ENCODE measurements at places on chromosomes 2 and 18. TPM values are rescaled to one million over a fixed set of nuclear protein-coding genes. Genes with fewer than 3 reads are reported as not detected.

DNA sequence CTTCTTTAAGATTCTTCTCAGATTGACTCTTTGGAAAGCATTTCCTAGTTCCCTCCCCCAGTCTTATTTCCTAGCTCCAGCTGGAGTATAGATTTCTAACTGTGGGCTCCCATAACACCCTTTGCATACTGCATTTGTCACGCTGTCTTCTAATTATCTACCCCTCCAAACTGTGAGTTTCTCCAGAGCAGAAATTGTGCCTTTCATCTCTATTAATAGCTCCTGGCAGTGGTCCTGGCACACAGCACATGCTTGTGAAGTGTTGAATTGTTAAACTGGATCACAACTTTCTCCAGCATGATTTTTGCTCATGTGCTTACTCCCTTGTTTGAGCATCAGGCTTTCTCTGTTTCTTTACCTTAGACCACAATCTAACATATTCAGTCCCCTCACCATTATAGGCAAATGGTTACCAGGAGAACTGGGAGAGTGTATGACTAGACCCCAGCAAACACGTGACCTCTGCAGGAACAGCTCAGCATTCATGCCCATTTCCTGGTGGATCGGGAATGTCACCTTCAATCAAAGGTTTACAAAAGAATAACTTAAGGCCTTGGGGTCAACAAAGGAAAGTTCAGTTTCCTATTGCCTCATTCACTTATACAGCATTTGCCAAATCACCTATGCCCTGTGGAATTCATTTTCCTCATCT is 175.7 kb upstream of the TANK start:
- no peak for ATAC-seq

- no peak for ATAC-seq
These were observed 31.9 kb downstream of the KIDINS220 start for GRCh38 chr2:8805278-8806210.

- ATAC-seq: no peak
These were observed 66.7 kb downstream of the TRIP12 start for GRCh38 chr2:229855116-229855515.

DNA sequence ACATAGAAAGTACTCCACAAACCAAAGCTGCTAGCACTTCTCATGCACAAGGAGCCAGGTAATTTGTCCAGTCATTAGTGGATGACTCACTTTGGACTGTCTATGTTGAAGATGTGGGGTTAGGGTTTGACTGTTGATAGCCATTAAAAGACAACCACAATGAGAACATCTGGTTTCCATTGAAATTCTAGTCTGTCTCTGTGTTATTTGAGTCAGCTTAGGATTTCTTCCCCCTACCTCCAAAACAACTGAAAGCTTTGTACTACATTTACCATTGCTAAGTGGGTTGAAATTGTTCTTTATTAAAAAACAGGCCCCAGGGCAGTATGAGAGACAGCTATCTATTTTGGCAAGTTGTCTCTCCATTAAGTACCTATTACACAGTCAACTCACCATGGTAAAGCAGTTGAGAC is 50.2 kb upstream of the ANKRD44 start:
- ATAC-seq: no peak

DNA sequence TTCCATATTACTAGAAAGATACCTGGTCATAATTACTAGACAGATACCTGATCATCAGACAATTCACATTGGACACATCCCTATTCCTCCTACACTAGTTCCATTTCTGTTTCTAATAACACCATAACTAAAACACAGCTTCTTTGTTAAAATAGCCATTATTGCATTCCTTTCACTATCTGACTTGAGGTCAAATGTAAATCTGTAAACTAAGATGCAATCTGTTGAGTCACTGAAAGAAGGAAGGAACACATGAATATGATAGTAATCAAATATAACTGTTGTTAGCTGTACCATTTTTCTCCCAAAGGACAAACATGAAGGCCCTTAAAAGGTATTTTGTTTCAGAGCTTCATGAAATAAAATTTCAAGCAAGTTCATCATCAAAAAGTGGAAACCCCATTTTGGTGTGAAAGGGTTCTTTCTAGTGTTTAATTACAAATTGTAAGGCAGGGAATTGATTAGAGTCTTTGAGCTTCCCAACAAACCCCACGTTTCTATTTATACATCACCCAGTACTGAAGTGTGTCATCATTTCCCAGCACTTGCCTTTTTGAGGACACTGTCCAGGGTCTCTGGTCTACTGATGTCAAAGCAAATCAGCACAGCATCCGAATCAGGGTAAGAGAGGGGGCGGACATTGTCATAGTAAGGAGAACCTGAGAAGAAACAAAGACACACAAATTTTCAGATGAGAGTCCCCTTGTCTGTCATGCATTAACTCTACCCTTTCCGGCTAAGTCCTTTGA is 13.0 kb downstream of the RND3 start:
- no peak for ATAC-seq

GRCh38 chr18:49666045-49666775 is 104.4 kb downstream of the LIPG start:
- no peak for ATAC-seq

GRCh38 chr2:10202131-10202665 is 79.7 kb downstream of the RRM2 start:
- ATAC-seq: no peak

DNA sequence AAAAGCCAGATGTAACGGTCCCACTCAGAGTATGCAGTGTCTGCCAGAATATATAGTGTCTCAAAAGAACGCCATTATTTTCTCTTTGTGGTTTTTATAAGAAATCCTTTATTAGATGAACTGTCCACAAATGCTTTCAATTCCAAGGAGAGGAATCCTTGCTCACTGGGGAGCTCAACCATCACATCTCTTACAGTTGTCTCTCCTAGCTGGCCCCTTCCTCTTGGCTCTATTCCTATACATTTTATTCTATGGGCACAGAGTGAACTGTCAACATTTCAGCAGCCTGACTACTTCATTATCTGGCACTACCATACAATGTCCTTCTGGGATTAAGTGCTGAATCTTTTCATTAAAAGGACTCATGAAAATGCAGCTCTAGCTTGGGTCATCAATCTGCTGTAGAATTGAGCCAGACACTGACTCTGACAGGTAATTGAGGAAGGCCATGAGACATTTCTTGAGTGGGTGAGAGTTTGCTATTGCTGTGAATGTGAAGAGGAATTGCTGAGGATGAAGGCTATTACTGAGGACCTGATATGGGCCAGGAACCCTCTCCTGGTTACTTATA is 96.5 kb upstream of the THOC1 start:
- ATAC-seq: no peak

DNA sequence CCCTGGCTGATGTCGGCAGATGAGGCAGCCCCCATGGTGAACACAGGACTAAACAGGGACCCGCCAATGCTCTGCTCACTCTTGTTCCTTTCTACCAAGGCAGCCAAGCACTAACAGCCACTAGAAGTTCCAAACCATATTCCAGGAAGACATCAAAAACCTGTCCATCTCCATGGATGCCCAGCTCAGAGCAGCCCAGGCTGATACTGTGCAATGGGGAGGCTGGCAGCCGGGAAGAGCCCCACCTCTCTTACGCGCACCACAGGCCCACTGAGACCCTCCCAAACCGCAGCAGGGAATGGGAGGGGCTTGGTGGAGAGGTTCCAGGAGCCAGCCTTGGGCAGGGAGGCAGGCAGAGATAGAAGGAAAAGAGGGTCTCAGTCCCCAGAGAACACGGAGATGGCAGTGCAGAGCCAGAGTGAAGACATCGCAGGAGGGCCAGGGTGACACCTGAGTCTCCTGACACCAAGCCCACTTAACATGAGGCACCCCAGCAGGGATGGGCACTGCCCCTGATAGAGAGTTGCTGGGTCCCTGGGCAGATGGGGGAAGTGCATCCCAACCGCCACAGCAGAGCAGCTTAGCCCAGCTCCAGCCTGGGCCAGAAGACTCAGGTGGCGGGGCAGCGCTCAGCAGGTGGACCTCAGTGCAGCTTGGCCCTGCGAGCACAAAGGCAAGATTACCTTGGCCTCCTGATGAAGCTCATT is 3.4 kb downstream of the HS6ST1 start:
- no peak for ATAC-seq

- no peak for ATAC-seq
These were observed 88.9 kb upstream of the TMEM200C start for GRCh38 chr18:5984245-5984644.

DNA sequence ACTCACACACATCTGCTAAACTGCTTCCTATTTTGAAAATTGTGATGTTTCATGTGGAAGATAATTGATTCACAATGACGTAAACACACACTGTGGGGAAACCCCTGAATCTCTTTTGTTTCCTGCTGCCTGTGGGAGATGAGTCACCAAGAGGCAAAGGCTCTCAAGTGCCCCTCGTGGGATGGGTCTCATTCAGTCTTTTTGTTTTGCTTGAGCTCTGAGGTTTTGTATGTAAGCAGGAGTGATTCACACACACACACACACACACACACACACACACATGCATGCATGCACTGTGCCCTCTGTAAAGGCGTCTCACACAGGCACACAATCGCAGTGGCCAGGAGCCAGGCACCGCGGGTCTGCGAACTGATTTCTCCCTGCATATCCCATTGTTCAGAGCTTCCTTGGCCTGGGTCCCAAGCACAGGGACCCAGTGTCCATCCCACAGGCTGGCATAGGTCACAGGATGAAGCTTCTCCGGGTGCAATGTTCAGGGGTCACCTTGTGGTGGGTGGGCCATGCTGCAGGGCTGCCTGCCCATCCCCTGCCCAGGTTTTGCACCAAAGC is 12.1 kb upstream of the ARHGEF4 start:
- no peak for ATAC-seq

- no peak for ATAC-seq
These were observed 62.8 kb downstream of the GALNT14 start for GRCh38 chr2:31075431-31075830.

DNA sequence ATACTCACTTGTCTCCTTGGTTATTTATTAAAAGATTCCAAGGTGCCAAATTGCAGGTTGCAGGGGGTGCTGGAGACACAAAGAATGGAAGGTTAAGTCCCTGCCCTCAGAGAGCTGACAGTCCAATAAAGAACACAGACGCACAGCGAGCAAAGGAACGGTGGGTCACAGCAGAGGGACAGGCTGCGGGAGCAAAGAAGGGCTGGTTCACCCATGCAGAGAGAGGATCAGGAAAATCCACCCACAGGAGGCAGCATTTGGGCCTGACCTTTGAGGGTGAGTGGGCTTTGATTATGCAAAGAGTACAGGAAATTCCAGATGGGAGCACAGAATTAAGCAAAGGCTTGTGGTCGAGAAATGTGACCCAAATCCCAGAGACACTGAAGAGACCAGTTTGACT is 45.0 kb downstream of the ZBTB7C start:
- no peak for ATAC-seq

GRCh38 chr2:172822585-172822984 is 86.9 kb downstream of the RAPGEF4 start:
- ATAC-seq: no peak

DNA sequence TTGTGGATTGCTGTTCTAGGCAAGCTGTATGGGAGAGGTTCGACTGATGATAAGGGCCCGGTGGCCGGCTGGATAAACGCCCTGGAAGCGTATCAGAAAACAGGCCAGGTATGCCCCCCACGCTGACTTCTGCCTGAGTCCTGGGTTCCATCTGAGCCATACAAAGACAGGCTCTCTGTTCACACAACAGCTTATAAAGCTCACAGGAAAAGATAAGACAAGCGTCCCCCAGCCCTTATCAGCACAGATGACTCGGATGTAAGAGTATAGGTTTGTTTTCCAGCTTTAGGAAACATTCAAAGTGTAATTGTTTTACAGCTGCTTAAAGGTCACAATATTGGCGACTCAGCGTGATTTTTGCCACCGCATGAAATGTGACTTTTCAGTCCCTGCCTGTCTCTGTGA is 12.7 kb downstream of the CNDP2 start:
- no peak for ATAC-seq

- ATAC-seq: no peak
These were observed 199.1 kb downstream of the FBXO15 start for GRCh38 chr18:73948497-73948896.

GRCh38 chr2:96522304-96523203 is 14.0 kb upstream of the ARID5A start:
- ATAC-seq: no peak

DNA sequence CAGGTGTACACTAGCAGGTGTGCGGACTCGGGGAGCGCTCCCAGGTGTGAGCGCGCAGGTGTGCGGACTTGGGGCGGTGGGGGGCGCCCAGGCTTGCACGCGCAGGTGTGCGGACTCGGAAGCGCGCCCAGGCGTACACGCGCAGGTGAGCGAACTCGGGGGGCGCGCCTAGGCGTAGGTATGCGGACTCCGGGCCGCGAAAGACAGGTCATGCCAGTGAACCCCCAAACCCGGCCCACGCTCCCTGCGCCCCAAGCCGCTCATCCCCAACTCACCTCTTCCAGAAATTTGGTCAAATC is 342 bp downstream of the CYB5A start:
- ATAC-seq: no peak

DNA sequence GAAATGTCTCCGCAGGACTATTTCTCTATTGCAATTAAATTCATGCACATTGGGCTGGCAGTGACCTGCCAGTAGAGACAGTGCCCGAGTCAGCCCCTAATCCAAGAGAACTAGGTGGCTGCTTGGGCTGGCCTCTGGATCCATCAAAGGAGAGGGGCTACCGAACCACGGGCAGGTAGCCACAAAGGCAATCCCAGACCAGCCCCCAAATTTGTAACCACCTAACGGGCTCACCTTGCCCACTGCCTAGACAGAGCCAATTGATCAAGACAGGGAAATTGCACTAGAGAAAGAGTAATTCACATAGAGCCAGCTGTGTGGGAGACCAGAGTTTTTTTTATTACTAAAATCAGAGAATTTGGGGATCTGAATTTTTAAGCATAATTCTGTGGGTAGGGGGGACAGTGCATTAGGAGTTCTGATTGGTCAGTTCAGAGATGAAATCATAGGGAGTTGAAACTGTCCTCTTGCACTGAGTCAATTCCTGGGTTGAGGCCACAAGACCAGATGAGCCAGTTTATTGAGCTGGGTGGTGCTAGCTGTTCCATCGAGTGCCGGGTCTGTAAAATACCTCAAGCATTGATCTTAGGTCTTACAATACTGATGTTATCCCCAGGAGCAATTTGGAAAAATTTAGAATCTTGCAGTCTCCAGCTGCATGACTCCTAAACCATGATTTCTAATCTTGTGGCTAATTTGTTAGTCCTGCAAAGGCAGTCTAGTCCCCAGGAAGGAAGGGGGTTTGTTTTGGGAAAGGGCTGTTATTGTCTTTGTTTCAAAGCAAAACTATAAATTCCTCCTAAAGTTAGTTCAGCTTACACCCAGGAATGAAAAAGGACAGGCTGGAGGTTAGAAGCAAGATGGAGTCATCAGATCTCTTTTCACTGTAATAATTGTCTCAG is 260.4 kb upstream of the SP5 start:
- ATAC-seq: no peak

Gene TUBB8B
- total RNA-seq: 0.78 TPM

Gene TACR1
- 2.0 TPM for total RNA-seq

Gene CAPN10
- total RNA-seq: 21.3 TPM

Gene SLC30A3
- total RNA-seq: not detected

Gene SEPTIN10
- 109 TPM for total RNA-seq

Gene CYS1
- total RNA-seq: 22.4 TPM

Gene NGEF
- 0.46 TPM for total RNA-seq

Gene MYOM1
- 14.8 TPM for total RNA-seq

Gene VWA3B
- total RNA-seq: not detected

Gene METAP1D
- 9.2 TPM for total RNA-seq

Gene MEMO1
- total RNA-seq: 28.6 TPM

Gene AFTPH
- total RNA-seq: 39.4 TPM

Gene COL6A3
- total RNA-seq: 421 TPM
